Epithelial cell of prostate (primary cell): ENCODE measurements at places on chromosomes 1 and 21.
A peak's percentile ranks its signal among the peaks of the same experiment; 100 is the strongest.

DNA sequence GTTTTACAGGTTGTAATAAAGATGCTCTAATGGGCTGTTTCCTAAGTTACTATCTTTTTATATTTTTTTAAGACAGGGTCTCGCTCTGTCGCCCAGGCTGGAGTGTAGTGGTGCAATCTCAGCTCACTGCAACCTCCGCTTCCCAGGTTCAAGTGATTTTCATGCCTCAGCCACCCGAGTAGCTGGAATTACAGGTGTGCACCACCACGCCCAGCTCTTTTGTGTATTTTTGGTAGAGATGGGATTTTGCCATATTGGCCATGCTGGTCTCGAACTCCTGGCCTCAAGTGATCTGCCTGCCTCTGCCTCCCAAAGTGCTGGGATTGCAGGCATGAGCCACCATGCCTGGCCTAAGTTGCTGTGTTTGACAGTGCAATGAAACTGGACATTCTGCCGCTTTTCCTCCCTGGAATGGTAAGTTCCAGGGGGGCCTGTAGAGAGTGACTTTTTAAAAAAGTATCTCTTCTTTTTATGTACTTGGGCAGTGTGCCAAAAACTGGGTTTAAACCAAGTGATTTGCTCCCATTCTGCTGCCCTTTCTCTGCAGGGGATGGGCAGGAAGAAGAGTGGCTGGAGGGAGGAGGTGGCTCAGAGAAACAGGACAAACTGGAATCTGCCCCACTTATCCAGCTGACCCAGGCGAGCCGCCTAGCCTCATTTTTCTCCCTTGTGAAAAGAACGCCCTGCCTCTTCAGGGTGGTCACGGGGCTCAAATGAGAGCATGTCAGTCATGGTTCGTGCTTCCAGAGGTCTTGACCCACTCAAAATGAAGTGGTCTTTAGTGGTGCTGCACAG, 2.3 kb downstream of the SLC37A1 start:
- no peak for DNase-seq

- no peak for DNase-seq
These were observed 3.1 kb upstream of the MMP23B start for GRCh38 chr1:1628754-1629429.

DNA sequence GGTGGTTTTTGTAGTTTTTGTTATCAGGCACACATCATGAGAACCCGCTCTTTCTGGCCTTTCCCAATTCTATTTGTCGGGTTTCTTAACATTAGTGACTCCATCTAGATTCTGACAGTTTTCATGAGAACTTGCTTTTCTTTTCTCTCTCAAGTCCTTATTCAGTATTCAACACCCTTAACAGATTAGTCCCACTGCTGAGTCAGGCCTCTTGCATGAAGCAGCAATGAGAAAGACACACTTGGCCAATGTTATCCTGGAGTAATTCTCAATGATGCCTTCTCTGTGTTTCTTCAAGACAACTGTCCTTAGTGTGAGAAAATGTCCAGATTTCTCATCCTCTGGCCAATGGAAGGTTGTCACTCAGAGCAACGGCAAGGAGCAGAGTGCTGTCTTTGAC, 11.3 kb downstream of the FMO2 start:
- DNase-seq = no peak

- peak; percentile 82 for DNase-seq
These were observed 54.1 kb downstream of the SIK1 start for GRCh38 chr21:43372663-43373361.

DNA sequence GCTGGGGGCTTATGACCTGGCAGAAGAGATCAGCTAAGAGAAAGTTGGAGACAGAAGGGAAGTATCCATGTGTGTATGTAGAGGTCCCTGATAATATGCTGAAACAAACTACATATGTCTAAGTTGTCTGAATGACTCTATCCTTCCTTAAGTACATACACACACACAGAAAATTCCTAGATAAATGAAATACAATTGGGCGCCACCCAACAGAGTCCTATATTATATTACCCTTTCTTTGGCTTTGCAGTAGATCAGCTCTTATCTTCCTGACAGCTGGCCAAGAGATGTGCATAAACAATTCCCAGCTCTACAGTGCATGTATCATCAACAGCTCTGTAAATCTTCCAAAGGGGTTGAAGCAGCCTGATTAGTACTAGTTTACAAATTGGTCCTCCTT, 40.1 kb downstream of the SORT1 start:
- no peak for DNase-seq

GRCh38 chr1:167387251-167387910, 130.9 kb downstream of the CD247 start:
- no peak for DNase-seq

DNA sequence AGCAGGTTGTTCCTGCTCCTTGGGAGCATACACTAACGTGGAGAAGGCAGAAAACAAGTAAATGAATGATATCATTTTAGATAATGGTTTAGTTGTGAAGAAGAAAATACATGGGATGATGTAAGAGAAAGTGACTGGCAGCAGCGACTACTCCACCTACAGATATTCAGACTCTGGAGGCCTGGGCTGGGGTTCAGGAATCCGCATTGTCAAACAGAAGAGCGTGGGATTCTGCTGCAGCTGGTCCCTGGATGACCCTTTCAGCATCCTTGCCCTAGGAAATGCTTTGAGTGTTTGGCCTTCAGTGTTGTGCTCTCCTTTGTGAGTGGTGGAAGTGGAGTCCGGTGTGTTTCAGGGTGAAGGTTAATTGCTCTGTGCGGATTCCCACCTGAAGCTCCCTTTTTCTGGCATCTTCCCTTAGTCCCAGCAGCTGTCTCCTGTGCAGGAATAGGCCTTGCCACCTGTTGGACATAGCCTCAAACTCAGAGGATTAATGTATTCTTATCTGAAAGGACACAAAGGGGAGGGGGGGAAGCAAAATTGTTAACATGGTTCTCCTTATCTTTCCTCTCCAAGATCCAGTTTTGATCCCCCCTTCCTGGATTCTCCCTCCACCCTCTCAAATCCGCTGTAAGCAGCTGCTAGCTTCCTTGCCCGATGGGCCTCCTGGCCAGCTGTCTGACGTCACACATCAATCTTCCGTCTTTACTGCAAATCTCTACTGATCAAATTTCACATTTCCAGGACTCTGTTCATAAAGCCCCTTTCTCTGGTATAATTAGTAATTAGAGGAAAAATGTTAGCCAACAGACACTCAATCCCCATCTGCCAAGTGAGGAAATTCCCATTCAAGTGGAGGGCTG, 68.3 kb upstream of the SPAG17 start:
- DNase-seq = no peak

GRCh38 chr1:156124557-156125483, 10.3 kb downstream of the LMNA start:
- no peak for DNase-seq

DNA sequence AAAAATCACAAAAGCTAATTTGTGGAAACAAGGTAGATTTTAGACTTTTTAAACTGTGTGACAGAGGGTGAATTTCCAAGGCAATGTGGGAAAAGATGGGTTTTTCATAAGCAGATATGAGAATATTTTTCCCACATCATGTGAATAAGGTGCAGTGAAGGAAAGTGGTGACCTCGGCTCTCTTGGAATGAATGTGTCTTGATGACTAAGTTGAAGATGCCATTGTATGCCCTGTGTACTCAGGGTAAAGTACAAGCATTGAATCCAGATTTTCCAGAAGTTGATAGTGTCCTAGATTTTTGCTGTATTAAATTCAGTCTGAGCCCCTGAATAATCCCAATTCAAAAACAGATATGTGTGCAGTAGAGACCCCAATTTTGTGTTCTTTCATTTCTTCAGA, 442.6 kb upstream of the ADGRL2 start:
- DNase-seq = no peak

GRCh38 chr1:84339503-84339902, 38.0 kb downstream of the SAMD13 start:
- peak; percentile 14 for DNase-seq

- no peak for DNase-seq
These were observed 5.5 kb downstream of the RNF223 start for GRCh38 chr1:1068517-1069055.
